Right cardiac atrium (tissue), 5 donors: ENCODE measurements at places on chromosomes 2 and 18.

GRCh38 chr2:104539649-104540048 lies 314.3 kb upstream of the POU3F3 start:
- no peak for DNase-seq

- no peak for DNase-seq
These were observed 238.6 kb downstream of the C1D start for GRCh38 chr2:67824186-67824585.

DNA sequence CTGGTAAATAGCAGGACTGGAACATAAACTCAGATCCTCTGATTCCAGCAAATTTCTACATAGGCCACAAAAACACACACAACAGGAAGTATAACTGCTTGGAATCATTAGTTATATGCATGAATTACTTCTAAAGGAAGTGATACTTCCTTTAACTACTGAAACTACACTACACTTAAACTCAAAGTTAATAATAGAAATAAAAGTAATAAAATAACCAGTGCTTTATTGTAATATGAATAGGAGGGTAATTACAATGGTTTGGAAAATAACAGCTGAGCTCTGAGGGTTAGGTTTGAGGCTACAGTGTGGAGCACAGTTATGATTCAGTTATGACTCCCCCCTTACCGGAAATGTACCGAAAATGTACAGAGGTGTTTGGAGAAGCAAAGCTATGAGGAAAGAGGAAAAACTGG lies 18.5 kb upstream of the POLI start:
- no peak for DNase-seq

- DNase-seq: no peak
These were observed 108.6 kb upstream of the GPC1 start for GRCh38 chr2:240326886-240327285.

GRCh38 chr2:234517971-234518370 lies 21.1 kb upstream of the ARL4C start:
- DNase-seq: no peak

GRCh38 chr2:228665232-228665631 lies 483.7 kb upstream of the SPHKAP start:
- no peak for DNase-seq

GRCh38 chr2:27135478-27135955 lies 1.1 kb upstream of the PREB start:
- no peak for DNase-seq

GRCh38 chr2:123563515-123563914 lies 461.6 kb upstream of the CNTNAP5 start:
- no peak for DNase-seq

DNA sequence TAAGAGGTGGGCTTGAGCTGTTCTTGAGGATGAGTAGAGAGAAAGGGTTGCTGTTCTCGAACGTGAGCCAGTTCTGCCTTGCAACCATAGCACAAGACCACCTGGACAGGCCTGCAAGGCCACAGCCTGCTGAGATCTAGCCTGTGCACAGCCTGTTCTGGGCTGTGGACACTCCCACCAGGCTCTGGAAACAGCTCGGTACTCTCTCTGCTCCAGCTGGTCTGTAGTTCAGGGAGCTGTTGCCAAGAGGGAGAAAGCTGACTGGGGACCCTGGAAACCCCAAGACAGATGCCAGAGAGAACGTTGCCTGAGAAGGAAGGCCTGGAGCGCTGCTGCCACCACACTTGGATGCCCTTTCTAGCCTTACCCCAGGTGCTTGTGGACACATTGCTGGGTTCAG lies 69.8 kb downstream of the CTIF start:
- DNase-seq: no peak

DNA sequence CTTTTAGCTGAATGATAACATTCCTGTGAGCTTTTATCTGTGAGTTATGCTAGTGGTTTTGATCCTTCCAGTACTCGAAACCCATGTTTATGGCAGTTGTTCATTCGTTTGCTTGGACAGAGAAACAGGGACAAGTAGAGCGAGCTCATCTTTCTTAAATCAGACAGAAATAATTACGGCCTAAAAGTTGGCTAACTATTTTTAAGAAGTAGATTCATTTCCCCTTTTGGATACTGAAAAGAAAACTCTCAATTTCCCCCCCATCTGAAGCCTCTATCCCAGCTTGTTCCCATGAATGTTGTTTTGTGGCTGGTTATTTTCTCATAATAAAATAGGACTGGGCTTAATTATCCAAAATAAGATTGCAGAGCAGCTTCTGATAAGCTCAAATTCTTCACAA lies 67.1 kb downstream of the ANTXR1 start:
- no peak for DNase-seq

DNA sequence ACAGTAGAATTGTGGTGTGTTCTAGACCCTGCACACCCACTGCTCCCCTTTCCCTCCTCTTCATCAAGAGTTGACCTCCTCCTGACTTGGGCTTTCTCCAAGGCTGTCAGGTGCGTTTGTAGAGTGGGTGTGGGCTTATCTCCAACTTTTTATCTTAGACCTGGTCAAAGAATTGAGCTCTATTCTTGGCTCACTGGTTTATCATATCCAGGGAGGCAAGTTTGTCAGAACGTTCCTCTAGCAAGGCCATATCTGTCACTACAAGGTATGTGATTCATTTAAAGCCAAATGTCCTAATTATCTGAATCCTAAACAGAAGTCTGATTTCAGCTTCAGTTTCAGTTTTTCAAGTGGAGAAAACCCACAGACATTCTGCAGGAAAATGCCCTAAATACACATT lies 117.1 kb upstream of the MGAT5 start:
- DNase-seq: no peak

GRCh38 chr2:48699348-48699930 lies 56.1 kb downstream of the LHCGR start:
- DNase-seq: no peak

DNA sequence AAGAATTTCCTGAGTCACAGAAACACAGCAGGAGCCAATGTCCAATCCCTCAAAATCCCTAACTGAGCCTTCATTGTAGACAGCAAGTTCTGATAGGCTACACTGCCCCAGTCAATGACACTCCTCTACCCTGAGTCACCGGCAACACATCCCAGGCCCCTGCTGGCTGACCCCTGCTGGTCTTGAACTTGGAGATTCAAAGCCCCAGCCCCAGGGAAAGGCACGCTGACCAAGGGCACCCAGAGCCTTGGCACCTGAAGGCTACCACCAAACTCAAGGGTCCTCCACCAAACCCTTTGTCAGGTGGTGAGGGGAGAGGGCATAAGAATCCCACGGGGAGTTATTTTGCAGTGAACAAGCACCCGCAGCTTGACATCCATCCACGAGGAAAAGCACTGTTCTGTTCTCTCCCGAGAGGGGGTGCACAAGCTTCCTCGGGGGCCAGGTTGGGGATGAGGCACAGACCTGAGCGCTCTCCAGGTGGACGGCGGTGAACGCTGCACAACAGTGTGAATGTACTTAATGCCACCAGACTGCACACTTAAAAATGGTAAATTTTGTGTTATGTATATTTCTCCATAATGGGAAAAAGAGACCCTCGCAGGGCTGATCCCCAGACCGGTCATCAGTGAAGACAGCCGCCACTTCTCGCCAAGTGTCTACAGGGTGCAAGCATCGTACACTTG lies 46.9 kb downstream of the TFCP2L1 start:
- DNase-seq: no peak

GRCh38 chr2:239690651-239691631 lies 290.1 kb upstream of the HDAC4 start:
- no peak for DNase-seq

- peak; percentile 69 for DNase-seq
These were observed 227.9 kb downstream of the GBX2 start for GRCh38 chr2:235940330-235940729.

GRCh38 chr2:80461505-80462197 lies 157.1 kb upstream of the LRRTM1 start:
- DNase-seq: no peak
